Fibroblast of the aortic adventitia (primary cell): ENCODE measurements at places on chromosomes 7 and 10. TPM values are rescaled to one million over a fixed set of nuclear protein-coding genes. Genes with fewer than 3 reads are reported as not detected.

Gene WNT8B
- not detected in 2 replicates for total RNA-seq

Gene PRF1
- total RNA-seq, result not detected in 2 replicates

Gene ACSL5
- total RNA-seq, result 2.6 and 15.1 TPM in 2 replicates

DNA sequence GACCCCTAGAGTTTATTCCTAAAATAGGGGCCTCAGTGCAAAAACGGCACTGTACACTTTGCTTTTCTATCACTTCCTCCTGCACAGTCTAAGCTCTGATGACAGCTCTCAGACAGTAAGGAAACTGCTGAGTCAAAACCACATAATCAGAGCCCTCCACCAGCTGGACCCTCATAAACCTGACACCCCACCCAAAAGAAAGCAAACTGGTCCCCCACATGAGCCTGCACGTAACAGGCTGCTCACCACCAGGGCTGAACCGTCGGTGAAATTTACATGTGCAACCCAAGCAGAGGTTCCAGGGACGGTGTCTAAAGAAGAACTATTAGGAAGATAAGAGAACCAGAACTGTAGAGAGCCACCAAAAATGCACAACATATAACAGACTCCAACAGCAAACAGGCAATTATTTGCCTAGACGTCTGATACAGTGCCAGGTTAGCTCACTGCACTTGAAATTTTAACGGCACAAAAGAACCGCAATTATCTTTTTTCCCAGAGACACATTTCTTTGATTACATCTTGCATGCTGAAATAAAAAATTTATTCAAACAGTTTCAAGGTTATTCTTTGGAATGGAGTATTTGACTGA lies 19.6 kb downstream of the SGMS1 start:
- DNase-seq, result peak; percentile 78

GRCh38 chr10:34127676-34128075 lies 687.4 kb downstream of the PARD3 start:
- DNase-seq, result no peak

DNA sequence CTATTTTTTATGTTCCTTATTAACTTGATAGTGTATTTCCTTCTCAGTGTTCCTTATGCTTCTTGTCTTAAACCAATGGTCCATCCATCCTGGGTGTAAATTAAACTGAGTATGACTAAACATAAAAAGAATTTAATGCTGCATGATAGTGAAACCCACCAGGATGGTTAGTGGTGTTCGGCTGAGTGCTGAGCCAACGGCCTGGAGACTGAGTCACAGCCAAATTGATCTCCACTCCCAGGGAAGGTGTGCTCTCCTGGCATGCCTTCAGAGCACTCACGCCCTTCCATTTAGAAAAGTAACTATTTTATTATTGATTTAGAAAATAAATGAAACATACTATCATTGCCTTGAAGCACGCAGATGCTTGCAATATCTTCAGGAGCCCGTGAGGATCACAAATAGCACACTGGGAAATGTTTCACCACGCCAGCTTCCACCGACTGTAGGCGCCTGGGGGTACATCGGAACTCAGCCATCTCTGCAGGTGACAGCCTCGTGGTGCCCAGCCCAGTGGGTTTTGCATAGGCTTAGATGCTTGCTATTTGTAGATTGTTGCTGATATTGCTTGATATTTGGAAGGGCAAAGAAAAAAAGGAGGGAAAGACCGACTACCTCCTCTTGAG lies 40.0 kb upstream of the LOXL4 start:
- DNase-seq, result no peak

GRCh38 chr10:80421050-80421706 lies 12.8 kb downstream of the PRXL2A start:
- no peak for DNase-seq

- no peak for DNase-seq
These were observed 642.5 kb downstream of the ACTR3B start for GRCh38 chr7:153401795-153402720.

DNA sequence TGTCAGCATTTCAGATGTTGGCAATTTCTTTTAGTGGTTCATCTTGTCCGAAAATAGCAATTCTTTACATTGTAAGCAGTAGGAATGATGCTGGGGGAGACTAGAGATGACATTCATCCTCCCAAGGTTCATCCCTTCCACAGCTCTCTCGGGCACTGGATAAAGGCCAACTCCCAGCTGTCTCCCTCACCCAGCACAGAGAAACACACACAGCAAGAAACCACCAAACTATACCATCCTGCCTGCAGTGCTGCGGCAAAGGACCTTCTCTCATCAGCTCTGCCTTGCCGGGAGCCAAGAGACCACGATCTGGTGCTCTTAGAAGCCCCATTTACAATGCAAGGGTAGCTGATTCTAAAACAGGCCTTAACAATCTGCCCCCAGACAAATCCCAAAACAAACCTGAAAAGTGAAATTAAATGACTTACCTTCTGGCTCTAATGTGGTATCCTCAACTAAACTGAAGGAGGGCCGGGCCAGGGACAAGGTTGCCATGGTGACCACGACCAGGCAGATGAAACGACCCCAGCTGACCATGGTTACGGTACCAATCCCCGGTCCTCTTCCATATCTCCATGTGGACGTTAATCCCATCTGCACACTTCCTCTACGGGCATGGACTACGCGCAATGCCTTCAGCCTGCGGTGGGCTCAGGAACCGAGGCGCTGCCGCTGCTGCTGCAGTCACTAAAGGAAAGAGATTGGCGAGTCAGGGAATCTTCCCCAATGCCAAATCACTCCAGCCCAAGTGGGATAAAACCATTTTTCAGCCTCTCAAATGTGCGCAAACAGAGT lies 4.8 kb downstream of the FGFR2 start:
- no peak for DNase-seq

Gene NME8
- total RNA-seq, result not detected in 2 replicates

Gene INHBA
- 14.7 and 20.0 TPM in 2 replicates for total RNA-seq

DNA sequence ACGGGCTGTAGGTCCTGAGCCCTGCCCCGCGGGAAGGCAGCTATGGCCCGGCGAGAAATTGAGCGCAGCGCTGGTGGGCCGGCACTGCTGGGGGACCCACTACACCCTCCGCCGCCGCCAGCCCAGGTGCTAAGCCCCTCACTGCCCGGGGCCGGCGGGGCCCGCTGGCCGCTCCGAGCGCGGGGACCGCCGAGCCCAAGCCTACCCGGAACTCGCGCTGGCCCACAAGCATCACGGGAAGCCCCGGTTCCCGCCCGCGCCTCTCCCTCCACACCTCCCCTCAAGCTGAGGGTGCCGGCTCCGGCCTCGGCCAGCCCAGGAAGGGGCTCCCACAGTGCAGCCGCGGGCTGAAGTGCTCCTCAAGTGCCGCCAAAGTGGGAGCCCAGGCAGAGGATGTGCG lies 5.5 kb upstream of the CACUL1 start:
- DNase-seq, result no peak

DNA sequence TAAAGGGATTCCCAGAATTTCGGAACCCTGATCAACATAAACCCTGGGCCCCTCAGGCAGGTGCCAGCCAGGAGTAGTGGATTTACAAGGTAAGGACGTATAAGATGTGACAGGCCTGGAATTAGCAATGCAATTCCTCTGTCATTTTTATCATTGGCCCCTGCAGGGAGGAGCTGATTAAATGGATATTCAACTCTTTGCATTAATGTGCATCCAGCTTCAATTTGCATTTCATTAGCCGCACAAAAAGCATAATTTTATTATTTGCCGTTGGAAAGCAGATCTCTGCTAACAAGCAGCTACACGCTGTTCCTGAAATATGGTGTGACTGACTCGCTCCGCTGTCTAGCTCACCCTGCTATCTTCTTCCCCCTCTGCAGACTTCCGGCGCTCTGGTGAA lies 195.8 kb downstream of the RPS24 start:
- DNase-seq, result no peak

GRCh38 chr10:62972103-62972502 lies 155.9 kb upstream of the EGR2 start:
- DNase-seq, result peak; percentile 44

Gene TEX47
- not detected in 2 replicates for total RNA-seq
